K562 (cell line): ENCODE measurements at places on chromosomes 13 and 19. TPM values are rescaled to one million over a fixed set of nuclear protein-coding genes. Genes with fewer than 3 reads are reported as not detected.

DNA sequence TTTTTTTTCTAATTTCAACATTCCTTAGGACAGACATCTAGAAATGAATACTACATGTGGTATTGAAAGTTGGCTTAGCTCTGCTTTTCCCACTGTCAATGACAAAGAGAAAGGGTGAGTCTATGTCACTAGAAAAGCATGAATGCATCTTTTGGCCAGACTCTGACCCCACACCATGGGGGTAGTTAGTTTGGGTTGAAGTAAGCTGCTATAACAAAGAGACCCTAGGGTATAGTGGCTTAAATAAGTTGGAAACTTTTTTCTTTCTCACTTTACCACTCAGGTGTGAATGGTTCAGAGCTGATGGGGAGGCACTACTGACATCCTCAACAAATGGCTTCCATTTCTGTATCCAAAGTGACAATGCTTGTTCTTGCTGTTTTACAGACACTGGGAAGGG is 161.5 kb downstream of the DLEU7 start:
- H3K4me1 ChIP-seq, result peaks cover 10% of the 10 kb centered on the region; the same call in 2 of the 3 replicates
- no peaks in the 10 kb centered on the region for H3K27me3 ChIP-seq
- H3K4me3 ChIP-seq, result no peak overlapping the region
- DNase-seq, result no peak
- H3K36me3 ChIP-seq, result no peaks in the 10 kb centered on the region
- H3K27ac ChIP-seq, result no peak overlapping the region

GRCh38 chr19:33392341-33393285 is 19.1 kb downstream of the CEBPG start:
- no peak overlapping the region for H3K27ac ChIP-seq
- no peak overlapping the region for H3K4me3 ChIP-seq
- H3K4me1 ChIP-seq, result no peaks in the 10 kb centered on the region

- no peaks in the 10 kb centered on the region for H3K36me3 ChIP-seq
- H3K4me1 ChIP-seq, result no peaks in the 10 kb centered on the region
- H3K27ac ChIP-seq, result no peak overlapping the region
- H3K27me3 ChIP-seq, result peaks cover 21% of the 10 kb centered on the region
- H3K4me3 ChIP-seq, result no peak overlapping the region
Measured at GRCh38 chr19:32101206-32101605, 244.2 kb upstream of the ZNF507 start.

GRCh38 chr13:93146584-93147297 is 79.9 kb upstream of the GPC6 start:
- no peaks in the 10 kb centered on the region for H3K27me3 ChIP-seq
- DNase-seq, result no peak
- H3K4me3 ChIP-seq, result no peak overlapping the region
- no peak overlapping the region for H3K27ac ChIP-seq
- no peaks in the 10 kb centered on the region for H3K36me3 ChIP-seq

- H3K27ac ChIP-seq, result no peak overlapping the region
- H3K4me1 ChIP-seq, result no peaks in the 10 kb centered on the region
- no peak overlapping the region for H3K4me3 ChIP-seq
Measured at GRCh38 chr13:37486171-37486681, 112.3 kb downstream of the POSTN start.

Gene ZNF99
- polyA plus RNA-seq, result not detected in 2 replicates

Gene THSD8
- polyA plus RNA-seq, result not detected in 2 replicates

Gene UNC13A
- 0.16 and 0.20 TPM in 2 replicates for polyA plus RNA-seq
